AG08395 (cell line): ENCODE measurements at places on chromosomes 3 and 15.

DNA sequence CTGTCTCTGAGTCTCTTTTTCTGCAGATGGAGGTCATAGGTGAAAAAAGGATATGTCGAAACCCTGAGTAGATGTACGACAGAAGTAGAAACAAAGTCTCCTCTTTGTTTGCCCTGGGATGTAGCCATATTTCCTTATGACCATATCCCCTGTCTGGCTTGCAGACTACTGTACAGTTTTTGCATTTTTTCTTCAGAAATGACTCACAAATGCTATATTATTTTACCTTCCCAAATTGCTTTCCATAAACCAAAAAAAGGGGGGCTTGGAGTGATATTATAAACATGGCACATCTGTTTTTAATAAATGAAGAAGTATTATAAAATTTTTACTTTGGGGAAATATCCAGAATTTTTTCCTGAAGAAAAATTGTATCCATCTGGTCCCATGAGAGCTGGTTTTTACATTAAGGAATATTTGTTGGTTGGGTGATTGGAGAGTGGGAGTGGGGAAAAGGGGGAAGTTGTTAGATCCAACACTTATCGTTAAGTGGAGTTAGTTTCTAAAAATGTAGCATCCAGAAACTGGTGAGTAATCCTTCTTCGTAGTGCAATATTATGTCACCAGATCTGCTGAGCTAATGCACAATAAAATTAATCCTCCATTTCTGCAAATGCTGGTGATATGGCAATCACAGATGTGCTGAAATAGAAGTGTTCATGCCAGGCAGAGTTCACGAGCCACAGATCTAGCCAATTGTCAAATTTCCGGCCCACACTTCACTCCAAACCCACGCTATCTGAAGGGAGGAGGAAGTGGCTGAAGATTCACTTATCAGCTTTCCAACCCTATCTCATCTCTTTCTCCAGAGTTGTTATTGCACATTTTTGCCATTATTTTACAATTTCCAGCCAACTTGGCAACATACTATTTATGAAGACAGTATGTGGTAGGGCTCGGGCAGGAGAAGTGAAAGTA lies 313.6 kb upstream of the ATP11B start:
- DNase-seq: no peak

GRCh38 chr15:101115393-101115785 lies 136.5 kb downstream of the CHSY1 start:
- no peak for DNase-seq

- no peak for DNase-seq
Measured at GRCh38 chr3:21879184-21879886, 128.3 kb upstream of the ZNF385D start.

DNA sequence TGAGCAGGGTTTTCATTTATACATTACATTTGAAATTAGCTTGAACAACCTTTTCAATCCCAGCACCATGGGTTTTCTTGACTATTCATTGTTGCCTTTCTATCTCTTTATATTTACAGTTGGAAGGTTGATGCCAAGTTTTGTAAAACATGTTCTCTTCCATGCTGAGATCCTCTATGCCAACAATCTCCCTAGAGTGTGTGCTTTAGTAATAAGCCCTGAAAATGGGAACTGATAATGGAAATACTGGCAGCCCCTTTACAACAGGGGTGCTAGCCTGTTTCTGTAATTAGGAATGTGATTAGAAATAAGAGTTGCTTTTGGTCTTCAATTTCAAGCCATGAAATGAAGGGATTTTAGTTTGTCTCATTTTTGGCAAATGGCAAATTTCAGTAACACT lies 239.9 kb upstream of the NAALADL2 start:
- no peak for DNase-seq

- DNase-seq: peak; percentile 42
Measured at GRCh38 chr3:24595796-24596195, 101.1 kb upstream of the THRB start.

DNA sequence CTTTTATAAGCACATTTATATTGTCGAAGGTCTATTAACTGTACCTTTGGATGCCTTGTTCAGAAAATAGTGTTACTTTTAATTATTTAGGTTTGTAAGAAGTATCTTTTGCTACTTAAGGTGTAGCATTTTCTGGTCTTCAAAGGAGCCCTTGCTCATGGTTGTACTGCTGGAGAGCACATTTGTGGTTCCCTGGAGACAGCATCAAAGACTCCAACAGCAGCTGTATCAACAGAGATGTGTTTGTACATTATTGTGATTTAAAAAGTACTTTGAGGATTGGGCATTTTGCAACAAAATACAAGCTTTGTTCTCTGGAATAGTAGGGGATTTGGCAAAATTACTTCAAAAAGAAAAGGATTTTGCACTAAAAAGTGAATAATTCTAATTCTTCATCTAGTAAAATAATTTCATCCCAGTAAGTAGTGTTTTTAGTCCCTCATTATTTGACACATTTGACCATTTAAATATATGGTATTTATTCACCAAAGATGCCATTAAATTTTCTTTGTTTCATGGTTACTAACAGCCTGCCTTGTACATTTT lies 16.5 kb downstream of the TBC1D23 start:
- DNase-seq: no peak

DNA sequence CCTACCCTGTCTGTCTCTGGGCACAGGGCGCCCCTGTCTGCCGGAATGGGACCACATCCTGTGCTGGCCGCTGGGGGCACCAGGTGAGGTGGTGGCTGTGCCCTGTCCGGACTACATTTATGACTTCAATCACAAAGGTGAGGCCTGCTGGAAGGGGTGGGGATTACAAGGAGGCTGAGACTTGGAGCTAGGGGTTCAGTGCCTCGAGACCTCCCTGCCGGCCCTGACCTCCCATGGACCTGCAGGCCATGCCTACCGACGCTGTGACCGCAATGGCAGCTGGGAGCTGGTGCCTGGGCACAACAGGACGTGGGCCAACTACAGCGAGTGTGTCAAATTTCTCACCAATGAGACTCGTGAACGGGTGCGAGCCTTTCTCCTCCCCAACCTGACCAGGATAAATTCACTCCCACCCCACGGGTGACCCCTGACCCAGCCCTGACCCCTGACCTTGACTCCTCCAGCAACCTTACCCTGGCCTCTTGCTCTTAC lies 20.4 kb downstream of the PTH1R start:
- no peak for DNase-seq

DNA sequence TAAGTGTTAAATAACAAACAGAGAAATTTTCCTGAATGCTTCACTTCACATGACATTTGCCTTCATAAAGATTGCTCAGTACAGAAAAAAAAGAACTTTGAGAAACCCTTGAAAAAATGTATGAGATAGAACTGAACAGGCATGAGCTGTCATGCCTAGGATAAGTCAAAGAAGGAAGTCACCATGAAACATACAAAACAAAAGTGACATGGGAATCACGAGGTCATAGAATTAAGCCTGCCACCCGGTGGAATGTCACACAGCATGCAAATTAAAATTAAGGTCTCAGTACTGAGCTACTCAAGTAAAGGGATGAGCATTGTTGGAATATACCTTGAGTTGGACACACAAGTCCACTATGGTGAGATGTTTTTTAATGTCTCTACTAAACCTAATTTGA lies 652.5 kb upstream of the NECTIN3 start:
- DNase-seq: no peak

DNA sequence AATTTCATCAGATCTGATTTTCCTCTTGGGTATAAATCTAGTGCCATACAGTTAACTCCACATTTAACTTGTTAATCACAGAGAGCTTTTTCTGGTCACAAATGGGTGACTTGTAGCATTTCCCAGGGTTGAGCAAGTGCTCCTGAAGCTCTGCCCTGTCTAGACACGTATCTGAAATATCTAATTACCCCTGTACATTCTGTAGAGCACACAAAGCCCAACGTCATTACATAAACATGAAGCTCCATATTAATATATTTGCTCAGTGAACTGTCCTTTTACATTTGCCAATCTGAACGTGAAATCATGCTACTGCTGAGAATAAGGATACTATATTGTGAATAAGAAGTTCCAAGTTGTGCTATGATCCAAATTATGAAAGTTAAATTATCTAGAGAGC lies 49.0 kb downstream of the THBS1 start:
- DNase-seq: no peak

GRCh38 chr3:66507423-66508260 lies 6.8 kb upstream of the LRIG1 start:
- no peak for DNase-seq

DNA sequence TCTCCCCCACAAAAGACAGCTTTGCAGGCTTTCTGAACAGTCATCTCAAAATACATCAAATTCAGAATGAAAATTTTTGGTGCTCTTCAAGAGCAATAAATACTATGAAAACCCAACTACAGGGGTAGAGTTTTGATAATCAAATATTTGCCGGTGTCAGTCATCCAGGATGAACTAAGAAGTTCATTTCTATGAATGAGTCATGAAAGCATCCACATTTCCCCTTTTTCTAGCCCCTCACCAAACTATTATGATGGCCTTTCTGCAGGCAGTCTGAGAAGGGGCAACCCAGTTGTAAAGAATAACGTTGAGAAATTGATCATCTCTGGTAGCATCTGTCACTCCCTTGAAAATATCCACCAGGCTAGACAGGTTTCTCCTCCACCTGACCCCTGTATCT lies 3.1 kb upstream of the LPCAT4 start:
- DNase-seq: no peak

- no peak for DNase-seq
Measured at GRCh38 chr15:77889009-77889806, 188.3 kb downstream of the TBC1D2B start.

- peak; percentile 23 for DNase-seq
Measured at GRCh38 chr3:129605203-129605921, 1.1 kb downstream of the PLXND1 start.

DNA sequence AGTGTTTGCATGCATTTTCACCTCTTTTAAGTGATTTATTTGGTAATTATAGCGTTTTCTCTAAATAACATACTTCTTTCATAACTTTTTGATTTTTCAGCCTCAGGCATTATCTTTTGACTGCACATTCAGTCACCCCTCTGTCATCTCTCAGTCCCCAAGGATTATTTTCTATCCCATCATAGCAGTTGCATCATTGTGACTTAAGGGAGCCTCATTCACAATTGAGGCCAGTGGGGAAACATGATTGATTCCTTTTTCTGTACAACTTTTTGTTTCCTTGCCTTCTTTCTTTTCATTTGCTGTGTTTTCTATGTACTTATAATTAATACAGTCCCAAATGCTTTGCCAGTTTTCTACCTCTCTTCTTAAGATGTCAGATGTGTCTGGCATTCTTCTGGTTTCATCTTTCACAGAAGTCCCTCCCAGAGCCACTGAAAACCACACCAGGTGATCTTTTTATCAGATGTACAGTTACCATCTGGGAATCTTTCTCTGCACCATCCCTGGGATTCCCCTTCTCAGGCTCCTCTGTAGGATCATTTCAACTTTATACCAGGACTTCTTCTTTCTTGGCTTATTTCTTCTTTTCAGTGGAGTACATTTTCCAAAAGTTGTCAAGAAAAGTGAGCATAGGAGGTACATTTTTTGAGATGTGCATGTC lies 151.4 kb downstream of the RAP2B start:
- no peak for DNase-seq

DNA sequence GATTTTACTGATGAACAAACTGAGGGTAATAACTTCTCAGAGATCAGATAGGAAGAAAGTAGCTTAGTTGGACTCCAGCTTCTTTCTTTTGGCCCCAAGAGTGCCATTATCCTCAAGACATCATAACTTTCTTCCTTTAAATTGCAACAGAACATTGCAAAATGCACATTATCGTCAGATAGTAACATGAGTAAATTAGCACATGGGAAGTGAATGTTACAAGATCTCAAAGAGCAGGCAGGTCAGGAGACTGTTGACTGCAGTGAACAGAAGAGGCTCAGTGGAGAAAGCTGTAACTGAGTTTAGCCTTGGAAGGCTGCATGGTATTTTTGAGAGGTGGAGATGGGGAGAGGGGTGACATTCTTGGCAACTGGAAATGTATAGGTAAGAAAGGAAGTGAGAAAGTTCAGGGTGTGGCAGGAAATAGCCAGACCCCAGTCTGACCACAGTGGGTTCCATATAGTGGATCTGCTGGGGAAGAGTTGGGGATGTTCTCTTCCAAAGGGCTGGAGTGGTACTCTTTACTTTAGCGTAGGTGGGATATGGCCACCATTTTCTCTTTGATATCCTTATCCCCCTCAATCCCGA lies 307.7 kb downstream of the RPLP1 start:
- DNase-seq: no peak
